Liver (tissue), 10 donors: ENCODE measurements at places on chromosomes 13 and 19.

GRCh38 chr19:6126335-6126974 lies 9.0 kb upstream of the ACSBG2 start:
- DNase-seq, result no peak

- no peak for DNase-seq
These were observed 16.8 kb downstream of the MEX3D start for GRCh38 chr19:1551068-1552040.

DNA sequence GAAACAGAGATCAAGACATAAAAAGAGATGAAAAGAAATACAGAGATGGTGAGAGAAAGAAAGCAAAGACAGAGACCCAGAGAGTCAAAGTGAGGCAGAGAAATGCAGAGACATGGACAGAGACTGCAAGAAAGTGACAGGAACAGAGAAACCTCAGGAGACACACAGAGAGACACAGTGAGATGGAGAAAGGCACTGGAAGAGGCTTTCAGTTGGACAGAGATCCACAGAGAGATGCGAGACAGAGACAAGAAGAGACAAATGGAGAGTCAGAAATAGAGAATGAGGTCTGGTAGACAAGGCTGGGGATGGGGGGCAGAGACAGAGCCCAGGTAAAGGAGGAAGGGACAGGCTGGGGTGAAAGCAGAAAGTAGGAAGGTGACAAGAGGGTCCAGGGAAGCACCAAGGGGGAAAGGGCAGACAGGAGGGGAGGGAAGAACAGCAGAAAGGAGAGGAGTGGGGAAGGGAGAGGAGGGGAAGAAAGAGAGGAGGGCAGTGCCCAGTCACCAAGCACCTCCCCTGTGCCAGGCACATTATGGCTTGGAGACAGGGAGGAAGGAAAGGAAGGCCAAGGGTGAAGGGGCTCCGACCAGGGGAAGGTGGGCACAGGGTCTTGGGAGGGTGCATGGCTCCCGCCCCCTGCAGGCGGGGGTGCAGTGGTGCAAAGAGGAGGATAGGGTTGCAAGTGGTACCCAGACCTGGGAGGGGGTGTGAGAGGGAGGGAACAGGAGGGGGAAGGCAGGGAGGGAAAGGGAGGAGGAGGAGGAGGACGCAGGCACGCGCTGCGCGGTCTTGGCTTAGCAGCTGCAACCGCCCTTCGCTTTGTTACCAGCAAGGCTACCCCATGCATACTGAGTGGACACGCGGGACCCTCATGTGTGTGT lies 38.4 kb downstream of the DEDD2 start:
- DNase-seq, result no peak

- DNase-seq, result no peak
These were observed 9.5 kb downstream of the PRR36 start for GRCh38 chr19:7864690-7865074.

DNA sequence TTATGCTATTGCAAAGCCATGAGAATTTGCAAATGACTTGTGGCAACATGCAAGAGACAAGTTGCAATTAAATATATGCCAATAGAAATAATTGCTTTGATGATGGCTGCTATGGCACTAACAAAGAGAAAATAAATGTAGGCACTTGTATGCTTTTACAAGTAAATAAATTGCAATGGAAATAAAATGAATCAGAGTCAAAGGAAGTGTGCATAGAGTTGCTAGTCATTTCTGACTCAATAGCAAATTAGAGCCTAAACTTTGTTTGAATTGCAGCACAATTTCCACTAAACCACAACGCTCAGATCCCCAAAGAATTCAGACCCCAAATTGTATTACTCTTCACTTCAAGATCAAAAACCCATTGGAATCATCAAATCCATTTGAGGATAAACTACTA lies 792.1 kb upstream of the ARGLU1 start:
- no peak for DNase-seq

GRCh38 chr19:55440411-55441105 lies 2.5 kb downstream of the SHISA7 start:
- DNase-seq, result peak; percentile 69

GRCh38 chr13:42524487-42525034 lies 49.4 kb upstream of the TNFSF11 start:
- no peak for DNase-seq

- DNase-seq, result no peak
These were observed 2.7 kb downstream of the SMAD9 start for GRCh38 chr13:36917311-36917710.

DNA sequence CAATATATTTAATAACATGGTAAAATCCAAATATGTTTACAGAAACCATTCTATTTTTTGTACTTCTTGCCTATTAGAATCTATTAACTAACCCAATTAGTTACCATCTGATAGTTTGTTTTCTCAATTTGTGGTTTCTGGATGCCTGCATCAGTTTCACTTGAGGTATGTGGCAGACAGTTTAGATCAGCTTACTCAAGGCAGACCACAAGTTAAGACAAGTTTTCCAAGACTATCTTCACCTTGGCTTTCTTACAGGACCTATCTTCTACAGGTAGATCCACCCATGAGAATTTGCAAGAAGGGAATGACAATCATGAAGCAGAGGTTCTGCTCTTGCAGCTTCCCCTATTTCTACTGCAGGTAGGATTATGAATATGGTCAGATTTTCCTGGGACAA lies 458.6 kb downstream of the DACH1 start:
- no peak for DNase-seq

- DNase-seq, result no peak
These were observed 19.1 kb downstream of the CERS1 start for GRCh38 chr19:18876865-18877264.

DNA sequence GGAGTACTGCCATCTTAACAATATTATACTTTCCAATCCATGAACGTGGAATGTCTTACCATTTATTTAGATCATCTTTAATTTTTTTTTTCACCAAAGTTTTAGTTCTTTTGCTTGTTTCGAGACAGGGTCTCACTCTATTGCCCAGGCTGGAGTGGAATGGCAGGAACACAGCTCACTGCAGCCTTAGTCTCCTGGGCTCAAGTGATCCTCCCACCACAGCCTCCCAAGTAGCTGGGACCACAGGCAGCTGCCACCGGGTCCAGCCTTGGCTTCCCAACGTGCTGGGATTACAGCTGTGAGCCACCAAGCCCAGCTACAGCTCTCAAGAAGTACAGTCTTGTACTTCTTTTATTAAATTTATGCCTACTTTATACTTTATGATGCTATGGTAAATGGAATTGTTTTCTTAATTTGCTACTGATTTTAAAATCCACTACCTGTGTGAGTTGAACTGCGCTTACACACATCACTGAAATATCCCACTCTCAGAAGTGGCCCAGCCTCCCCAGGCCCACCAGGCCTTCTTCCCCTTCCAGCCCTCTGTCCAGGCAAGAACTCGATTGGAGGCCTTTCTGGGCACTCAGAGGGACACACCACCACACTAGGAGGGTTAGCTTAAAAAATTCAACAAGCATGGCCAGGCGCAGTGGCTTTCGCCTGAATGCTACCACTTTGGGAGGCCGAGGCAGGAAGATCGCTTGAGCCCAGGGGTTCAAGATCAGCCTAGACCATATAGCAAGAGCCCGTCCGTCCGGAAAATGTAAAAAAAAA lies 1.0 kb upstream of the PGLS start:
- no peak for DNase-seq

DNA sequence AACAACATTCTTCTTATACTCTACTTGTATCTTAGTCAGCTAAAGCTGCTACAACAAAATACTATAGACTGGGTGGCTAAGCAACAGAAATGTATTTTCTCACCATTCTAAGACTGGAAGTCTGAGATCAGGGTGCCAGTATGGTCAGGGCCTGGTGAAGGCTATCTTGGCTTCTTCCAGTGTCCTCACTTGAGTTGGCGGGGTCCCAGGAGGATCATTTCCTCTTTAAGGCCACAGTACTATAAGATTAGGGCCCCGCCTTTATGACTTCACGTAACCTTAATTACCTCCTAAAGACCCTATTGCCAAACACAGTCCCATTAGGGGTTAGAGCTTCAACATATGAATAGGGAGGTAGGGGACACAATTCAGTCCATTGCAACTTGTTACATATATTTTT lies 30.7 kb upstream of the DOCK9 start:
- no peak for DNase-seq

DNA sequence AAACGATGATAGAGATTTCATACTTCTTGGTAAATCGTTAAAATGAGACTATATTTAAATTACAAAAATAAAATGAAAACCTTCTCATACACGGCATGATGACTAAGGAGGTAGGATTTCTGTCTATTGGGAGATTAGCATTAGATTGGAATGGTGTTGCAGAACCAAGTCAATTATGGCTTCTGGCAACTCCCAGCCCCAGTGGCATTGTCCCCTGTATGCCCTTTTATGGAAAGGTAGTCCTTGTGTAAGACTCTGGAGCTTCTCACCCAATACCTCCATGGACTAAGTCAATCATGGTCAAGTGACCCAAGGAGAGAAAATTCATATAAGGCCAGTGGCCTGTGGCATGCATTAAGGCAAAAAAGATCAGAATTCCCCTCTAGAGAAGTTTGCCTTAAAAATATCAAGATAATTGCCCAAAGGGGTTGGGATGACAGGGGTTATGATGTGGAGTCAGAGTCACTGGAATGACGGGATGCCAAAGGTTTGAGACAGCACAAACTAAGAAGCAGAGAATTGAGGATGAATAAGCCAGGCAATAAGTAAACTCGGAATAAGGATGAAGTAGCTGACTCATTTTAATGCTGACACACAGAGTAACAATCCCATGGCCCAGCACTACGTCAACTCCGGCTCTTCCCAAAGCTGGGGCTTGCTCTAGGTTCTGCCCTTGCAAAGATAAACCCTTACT lies 57.8 kb upstream of the POSTN start:
- no peak for DNase-seq

- DNase-seq, result no peak
These were observed 41.2 kb downstream of the BRD4 start for GRCh38 chr19:15291089-15291488.

- no peak for DNase-seq
These were observed 65.0 kb downstream of the DOCK9 start for GRCh38 chr13:98912846-98913245.

GRCh38 chr19:35959968-35960320 lies 23.8 kb downstream of the LRFN3 start:
- no peak for DNase-seq

GRCh38 chr19:17673937-17674799 lies 14.0 kb downstream of the UNC13A start:
- DNase-seq, result no peak

GRCh38 chr13:21707586-21707985 lies 36.7 kb downstream of the FGF9 start:
- no peak for DNase-seq

- peak; percentile 45 for DNase-seq
These were observed 3.9 kb downstream of the ZNF266 start for GRCh38 chr19:9431475-9431874.

DNA sequence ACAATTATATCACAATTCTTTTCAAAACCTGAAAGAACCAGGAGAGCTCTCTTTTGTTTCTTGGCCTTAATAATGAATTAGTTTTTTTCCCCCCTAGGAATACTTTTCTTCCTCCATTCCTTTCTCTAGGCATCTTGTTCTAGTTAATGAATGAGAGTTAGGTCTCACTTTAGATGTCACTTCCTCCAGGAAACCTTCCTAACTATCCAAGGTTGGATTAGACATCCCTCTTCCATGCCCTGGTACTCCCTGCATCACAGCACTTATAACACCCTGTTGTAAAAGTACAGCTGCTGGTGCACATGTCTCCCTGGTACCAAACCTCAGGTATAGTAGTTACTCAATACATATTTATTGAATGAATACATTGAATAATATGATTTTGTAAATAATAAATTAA lies 21.2 kb upstream of the DGKH start:
- DNase-seq, result no peak

- no peak for DNase-seq
These were observed 363.2 kb downstream of the GPC6 start for GRCh38 chr13:93589788-93590187.

- DNase-seq, result no peak
These were observed 21.4 kb downstream of the SIGLECL1 start for GRCh38 chr19:51272183-51272810.

DNA sequence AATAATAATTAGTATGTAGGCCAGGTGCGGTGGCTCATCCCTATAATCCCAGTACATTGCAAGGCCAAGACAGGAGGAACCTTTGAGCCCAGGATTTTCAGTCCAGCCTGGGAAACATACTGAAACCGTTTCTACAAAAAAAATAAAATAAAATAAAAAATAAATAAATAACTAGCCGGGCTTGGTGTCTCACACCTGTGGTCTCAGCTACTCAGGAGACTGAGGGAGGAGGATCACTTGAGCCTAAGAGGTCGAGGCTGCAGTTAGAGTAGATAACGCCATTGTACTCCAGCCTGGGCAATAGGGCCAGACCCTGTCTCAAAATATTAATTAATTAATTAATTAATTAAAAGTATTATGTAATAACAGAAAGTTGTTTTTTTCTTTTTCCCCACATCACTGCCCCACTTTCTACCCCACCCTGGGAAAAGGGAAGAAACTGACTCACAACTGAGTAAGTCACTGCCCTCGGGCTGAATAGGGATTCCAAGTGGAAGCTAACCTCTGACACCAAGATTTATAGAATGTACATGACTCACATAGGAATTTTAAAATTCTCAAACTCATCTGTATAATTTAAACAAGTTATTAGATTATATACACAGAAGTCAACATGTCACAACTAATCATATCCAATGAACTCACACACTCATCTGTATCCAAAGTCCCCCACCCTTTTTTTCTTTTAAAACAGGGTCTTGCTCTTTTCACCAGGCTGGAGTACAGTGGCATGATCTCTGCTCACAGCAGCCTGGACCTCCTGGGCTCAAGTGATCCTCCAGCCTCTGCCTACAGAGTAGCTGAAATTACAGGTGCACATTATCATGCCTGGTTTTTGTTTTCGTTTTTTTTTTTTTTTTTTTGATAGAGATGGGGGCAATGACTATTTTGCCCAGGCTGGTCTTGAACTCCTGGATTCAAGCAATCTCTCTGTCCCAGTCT lies 12.5 kb downstream of the ZNF611 start:
- no peak for DNase-seq

DNA sequence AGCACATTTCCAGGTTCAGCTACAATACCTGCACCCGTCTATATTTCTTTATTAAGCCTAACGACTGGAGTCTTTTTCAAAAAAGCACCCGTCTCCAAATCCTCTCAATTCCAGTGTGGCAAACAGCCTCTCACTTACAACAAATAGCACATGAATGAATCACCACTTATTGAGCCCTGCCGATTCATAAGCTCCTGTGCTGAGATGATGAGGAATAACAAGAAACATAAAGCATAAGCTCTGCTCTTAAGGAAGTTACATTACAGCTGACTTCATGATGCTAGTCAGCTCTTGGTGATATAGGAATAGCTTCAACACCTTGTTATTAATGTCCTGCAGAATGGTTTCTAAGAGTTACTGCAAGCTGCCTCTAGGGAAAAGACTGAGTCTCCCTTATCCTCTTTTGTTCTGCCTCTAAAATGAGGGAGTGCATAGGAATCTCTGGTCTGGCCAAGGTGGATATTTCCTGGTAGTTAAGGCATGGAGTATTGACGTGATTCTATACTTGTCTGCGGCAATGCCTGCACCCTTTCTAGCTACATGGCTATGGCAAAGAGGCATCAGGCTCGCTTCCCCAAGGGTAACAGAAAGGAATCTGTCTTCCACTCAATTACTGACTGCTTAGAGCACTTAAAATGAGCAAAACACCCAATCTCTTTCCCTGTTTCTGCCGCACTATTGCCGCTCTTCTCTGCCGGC lies 195.7 kb downstream of the KLF12 start:
- no peak for DNase-seq
